ENCODE measurements at places on chromosomes 5 and 9. TPM values are rescaled to one million over a fixed set of nuclear protein-coding genes. Genes with fewer than 3 reads are reported as not detected.

SOHLH1 gene
- total RNA-seq, result not detected

- peak; percentile 12 for DNase-seq
Measured at GRCh38 chr5:141508798-141509611, 20.1 kb downstream of the PCDHGC5 start.

GRCh38 chr5:173963182-173963838, 25.7 kb upstream of the C5orf47 start:
- DNase-seq, result no peak

GRCh38 chr5:180350711-180351465, 2.2 kb downstream of the GFPT2 start:
- no peak for DNase-seq

MSMP gene
- not detected for total RNA-seq

CDX1 gene
- total RNA-seq, result not detected

DNA sequence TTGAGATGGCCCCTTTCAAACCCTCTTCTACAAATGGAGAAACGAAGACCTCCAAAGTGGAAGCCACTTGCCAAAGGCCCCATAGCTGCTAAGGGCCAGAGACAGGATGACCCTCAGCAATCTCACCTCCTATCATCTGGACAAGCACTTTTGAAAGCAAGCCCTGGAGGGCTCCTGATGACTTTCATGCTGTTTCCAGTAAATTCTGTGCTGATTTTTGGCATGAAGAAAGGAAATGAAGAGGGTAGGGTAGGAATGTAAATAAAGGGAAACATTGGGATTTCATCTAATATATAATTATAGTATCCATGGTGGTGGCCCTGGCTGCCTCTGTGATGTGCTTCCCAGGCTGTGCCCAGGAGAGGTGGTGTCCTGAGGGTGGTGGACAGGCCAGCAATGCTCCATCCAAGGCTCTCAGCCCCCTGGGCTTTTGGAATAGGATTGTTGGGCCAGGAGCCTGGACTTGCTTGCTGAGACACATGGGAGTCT, 208.0 kb upstream of the TRIM32 start:
- no peak for DNase-seq

DNA sequence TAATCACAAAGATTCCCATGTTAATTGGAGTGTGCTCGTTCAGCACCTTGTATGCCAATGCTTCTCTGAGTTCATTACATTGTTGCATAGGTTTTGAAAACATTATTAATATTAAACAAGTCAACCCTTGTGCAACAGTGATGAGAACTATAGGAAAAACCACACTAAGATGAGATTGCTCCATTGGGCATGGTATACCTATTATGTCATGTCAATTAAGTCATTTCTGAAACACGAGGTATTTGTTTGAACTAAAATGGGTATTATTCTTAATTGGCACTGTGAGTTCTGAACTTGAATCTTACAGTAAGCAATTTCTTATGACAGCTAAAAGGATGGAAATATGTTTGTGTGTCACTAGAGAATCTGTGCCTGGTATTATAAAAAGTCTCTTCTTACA, 447.7 kb downstream of the EFNA5 start:
- no peak for DNase-seq

GRCh38 chr5:15026944-15027343, 155.4 kb upstream of the ANKH start:
- no peak for DNase-seq

GRCh38 chr5:38603691-38604090, 47.2 kb upstream of the LIFR start:
- DNase-seq, result no peak

C9orf152 gene
- total RNA-seq, result not detected

GRCh38 chr5:137890845-137891244, 1.6 kb downstream of the PKD2L2 start:
- DNase-seq, result no peak

PIP5K1B gene
- 3.4 TPM for total RNA-seq

DNA sequence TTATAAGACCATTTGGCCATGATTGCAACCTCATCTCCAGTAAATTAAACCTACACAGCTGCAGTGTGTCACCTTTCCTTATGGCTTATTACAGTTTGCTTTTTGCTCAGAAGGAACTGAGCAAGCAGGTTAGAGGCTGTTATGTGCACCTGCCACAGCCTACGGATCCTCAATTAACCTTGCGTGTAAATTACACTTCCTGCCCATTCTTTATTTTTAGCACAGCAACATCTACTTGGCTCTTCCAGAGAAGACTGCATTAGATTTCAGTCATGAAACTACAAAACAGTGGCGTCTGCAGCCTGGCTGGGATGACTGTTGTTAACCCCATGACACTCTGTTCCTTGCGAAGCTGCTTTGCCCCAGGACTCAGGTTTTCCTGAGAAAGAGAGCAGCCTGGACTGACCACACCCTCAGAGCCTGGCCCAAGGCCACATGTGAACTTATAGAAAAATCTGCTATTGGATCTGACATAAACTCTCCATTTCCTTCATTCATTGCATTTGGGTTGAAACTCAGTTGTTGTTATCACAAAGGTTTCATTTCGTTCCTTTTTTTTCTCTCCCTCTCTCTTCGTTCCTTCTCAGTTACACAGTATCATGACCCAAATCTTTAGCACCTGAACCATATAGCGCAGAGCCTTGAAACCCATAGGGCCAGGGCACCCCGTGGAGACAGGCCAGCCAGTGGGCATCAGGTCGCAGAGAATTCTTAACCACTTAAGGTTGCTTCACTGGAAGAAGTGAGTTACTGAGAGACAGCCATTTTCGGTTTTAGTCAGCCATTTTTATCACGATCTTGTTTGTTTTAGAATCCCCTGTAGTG, 138.6 kb downstream of the PALM2AKAP2 start:
- DNase-seq, result no peak

DNA sequence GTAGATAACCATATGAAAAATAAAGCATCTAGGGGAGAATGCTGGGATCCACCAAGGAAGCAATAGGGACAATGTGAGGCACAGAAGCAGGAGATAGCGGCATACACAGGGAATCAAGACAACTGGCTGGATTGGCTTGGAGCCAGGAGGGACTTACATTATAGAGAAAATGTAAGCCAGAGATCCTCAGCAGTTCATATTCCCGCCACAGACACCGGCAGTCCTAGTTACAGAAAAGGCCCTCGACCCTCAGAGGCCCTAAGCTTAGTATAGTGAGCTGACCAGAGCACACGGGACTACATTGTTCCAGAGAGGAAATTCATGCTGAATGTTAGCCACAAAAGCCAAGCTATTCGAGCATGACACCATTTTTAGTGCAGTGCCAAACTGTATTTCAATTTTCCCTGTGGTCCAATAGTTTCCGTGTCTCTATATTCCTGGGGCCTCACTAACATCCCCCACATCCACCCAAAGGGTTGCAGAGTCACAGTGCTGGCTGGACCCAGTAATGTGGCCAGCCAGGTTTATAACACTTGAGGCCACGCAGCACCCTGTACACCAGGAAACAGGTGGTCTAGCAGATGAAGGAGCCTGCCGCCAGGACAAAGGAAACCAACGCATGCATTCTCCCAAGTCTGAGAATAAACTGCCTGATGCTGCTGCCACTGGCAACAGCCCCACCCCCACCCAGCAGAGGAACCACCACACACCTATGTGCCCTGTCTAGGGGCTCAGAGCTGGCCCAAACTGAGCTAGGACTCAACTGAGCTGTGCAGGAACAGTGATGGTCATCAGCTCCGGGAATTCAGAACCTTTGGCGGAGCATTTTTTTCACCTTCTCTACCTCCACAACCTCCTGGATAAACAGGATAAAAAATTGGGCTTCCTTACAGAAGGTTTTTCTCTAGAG, 693.2 kb upstream of the CHD1 start:
- DNase-seq, result no peak

DNA sequence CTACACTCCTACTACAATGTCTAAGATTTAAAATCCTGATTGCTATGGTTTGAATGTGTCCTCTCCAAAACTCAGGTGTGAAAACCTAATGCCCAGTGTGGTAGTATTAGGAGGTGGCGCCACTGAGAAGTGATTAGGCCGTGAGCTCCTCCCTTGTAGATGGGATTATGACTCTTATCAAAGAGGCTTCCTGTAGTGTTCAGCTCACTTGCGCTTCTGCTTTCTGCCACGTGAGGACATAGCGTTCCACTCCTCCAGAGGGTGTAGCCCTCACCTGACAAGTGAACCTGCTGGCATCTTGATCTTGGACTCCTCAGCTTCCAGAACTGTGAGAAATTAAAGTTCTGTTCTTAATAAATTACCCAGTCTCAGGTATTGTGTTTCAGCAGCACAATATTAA, 33.0 kb upstream of the WHRN start:
- DNase-seq, result peak; percentile 26

- peak; percentile 64 for DNase-seq
Measured at GRCh38 chr5:176438959-176439757, 9.0 kb upstream of the FAF2 start.

FAM221B gene
- total RNA-seq, result not detected

Data from NCI-H460 (cell line).